ENCODE measurements at places on chromosomes 4 and X.

DNA sequence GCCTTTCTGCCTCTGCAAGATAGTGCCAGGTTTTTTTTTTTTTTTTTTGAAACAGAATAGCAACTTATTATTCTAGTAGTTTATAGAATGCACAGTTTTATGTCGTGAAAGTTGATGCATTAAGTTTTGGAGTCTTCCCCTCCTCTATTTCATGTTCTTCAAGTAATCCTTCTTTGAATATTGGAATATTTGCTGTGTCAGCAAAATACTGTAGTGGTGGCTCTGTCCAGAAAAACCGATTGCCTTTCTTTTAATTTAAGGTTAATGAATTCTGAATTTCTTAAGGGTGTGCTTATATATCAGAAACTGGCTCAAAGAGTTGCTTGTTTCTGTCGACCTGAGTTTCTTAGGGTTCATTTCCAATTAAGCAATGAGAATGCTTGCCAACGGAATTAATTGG lies 34.8 kb upstream of the TMSB15B start:
- no peak for DNase-seq

DNA sequence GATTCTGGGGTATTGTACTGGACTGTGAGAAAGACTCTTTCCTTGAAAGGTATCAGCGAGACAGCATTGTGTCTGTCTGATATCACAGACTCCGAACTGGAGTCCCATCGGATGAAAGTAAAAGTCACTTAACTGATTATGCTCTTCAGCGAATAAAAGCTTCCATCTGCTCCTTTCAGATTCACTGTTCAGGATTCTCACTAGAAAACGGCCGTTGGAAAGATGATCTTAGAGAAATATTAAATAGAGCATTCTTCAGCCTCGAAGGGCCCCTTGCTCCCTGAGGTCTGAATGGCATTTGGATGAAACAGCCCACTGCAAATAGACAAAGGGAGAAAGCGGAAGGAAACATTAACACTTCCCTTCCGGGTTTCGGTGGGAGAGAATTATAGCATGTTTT lies 416.2 kb upstream of the PRKX start:
- peak; percentile 42 for DNase-seq

GRCh38 chr4:101870874-101871273 lies 80.3 kb downstream of the BANK1 start:
- DNase-seq: no peak

DNA sequence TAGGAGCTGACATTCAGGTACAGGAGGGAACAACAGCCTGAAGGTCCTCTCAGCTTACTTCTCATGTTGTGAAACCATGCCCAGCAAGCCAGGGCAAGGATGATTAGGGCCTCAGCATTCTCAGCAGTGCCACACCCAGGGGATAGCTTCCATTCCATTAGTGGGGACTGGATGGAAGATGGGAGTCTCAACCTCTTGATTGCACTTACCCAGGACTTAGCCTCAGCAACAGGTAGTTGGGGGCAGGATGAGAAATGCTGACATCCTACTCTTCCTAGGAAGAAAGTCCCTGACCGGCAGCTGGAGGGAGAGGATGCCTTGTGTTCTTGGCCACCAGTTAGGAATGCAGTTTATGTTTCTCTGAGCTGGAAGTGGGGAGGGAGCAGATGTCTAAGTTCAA lies 8.8 kb upstream of the BEX3 start:
- no peak for DNase-seq

DNA sequence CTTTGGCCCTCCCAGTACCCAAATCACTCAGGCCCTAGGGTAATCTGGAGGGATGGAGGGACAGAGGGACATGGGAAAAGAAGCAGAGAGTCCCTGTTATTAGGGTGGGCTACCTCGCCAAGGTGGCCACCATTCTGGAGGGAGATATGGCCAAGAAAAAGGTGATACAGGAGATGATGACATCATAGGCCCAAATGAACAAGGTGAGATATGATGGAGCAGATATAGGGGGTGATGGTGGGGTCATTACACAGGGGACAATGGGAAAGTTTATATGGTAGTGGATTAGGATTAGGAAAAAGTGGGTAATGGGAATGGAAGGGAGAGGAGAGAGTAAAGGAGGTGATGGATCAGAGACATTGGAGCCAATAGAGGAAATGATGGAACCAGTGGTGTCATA lies 12.9 kb upstream of the SYP start:
- no peak for DNase-seq

GRCh38 chrX:12440246-12440645 lies 302.0 kb downstream of the FRMPD4 start:
- DNase-seq: no peak

DNA sequence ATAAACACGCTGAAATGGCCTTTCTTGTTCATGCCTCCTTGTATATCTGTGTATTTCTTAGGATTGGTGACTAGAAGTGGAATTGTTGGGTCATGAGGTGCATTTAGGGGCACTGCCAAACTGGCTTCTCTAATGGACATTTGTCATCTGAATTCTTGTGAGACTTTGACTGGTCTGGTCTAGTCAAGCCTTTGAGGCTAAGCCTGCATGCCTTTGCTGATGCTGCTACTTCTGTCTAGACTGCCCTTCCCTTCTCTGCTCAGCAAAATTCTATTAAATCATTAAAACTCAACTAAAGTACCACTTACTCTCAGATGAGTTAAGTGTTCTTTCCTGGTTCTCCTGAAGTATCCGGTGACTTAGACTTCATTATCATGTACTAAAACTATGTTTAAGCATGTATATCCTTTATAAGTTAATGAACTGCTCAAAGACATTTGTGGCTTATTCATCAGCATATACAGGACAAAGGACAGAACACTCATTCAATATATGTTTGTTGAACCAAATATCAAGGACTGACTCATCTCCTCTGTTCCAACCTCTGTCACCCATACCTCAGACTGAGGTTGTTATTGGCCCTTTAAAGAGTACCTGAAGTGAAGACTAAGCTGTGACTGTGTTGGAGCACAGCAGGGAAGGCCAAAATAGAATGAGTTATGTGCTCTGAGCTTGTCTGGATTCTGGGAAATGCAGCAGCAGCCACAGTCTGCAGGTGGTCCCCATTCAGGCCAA lies 9.0 kb downstream of the TCEAL1 start:
- DNase-seq: no peak

GRCh38 chr4:173282626-173283025 lies 51.5 kb downstream of the HMGB2 start:
- no peak for DNase-seq

- DNase-seq: peak; percentile 37
Observed at GRCh38 chr4:87901422-87901992, 68.7 kb downstream of the MEPE start.

- peak; percentile 16 for DNase-seq
Observed at GRCh38 chr4:188781655-188782054, 642.4 kb downstream of the TRIML1 start.

GRCh38 chrX:32153585-32153984 lies 1057.8 kb downstream of the DMD start:
- DNase-seq: no peak

- DNase-seq: peak; percentile 33
Observed at GRCh38 chrX:138519296-138519695, 192.2 kb downstream of the FGF13 start.

GRCh38 chrX:57596109-57596508 lies 4.3 kb downstream of the ZXDB start:
- DNase-seq: no peak

All from A673 (cell line).